AG09309 (cell line): ENCODE measurements at places on chromosomes 3 and 15.

DNA sequence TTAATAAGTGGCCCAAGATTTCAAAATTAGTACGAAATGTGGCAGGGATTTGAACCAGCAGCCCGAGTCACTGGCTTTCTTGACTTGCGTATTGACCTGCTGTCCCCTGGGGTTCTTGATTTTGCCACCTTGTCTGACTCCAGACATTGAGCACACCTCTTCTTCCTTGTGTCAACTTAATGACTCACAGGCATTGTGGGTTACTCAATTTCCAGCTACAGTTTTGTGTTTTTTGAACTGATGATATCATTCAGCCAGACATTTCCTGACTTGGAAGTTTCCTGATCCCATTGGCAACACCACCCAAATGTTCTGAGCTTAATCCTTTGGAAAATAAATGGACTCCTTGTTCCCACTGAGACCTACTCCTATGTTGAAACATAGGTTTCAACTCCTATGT is 64.2 kb downstream of the MOBP start:
- no peak for DNase-seq

- DNase-seq: peak; percentile 41
These were observed 30.4 kb downstream of the ACKR2 start for GRCh38 chr3:42839616-42840015.

- no peak for DNase-seq
These were observed 140.2 kb upstream of the STT3B start for GRCh38 chr3:31392568-31392967.

- no peak for DNase-seq
These were observed 17.1 kb downstream of the SKIC8 start for GRCh38 chr15:78282324-78282723.

DNA sequence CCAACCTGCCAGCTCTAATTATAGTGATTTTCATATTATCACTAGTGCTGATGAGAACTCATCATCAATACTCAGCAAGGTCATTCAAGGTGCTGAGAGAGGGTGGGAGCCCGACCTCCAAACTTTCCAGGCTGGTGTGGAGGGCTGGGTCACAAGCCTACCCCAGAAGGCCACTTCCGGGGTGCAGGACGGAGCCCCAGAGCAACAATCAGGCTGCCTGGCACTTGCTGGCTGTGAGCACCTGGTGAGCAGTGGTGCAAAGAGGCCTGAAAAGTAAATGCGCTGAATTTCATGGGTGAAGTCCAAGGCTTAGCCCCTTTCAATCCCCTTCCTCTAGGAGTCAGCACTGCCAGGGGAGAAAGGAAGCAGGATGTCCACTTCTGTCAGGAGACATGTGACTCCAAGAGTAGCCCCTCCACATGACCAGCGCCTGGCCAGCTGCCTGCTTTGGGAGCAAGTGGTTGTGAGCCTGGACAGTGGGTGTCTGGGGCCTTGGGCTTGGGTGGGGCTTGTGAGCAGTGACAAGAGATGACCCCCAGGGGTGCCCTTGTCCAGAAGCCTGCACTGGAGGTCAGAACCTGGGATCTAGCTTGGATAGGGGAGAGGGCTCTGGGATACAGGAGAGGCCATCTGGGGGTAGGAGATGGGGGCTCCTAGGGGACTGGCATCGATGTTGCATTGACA is 165.0 kb upstream of the TLE3 start:
- no peak for DNase-seq

GRCh38 chr3:194315965-194316361 is 35.2 kb downstream of the CPN2 start:
- no peak for DNase-seq
